Activated CD8-positive, alpha-beta memory T cell treated with anti-CD3 and anti-CD28 coated beads for 1 hour (primary cell): ENCODE measurements at places on chromosomes 13 and 19.
A peak's percentile ranks its signal among the peaks of the same experiment; 100 is the strongest.

DNA sequence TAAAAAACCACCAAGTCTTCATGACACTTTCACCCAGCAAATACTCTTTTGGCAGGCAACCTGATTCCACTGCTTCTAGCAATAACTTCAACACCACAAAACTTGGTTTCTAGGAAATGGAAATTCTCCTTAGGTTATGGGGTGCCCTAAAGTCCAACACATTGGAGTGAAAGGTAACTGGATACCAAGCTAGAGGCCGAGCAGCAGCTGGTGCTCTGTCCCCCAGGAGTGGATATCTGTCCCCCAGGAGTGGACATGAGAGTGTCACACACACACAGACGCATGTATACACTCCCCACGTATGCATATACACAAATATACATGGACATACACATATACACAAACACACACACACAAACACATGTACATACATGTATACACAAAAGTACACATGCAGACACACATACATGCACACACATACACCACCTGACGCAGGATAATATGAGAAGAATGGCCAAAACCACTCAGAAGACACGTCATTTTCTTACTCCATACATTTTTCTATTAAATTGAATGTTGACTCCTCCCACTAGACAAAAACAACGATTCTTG is 50.8 kb downstream of the RFX2 start:
- no peak for DNase-seq

DNA sequence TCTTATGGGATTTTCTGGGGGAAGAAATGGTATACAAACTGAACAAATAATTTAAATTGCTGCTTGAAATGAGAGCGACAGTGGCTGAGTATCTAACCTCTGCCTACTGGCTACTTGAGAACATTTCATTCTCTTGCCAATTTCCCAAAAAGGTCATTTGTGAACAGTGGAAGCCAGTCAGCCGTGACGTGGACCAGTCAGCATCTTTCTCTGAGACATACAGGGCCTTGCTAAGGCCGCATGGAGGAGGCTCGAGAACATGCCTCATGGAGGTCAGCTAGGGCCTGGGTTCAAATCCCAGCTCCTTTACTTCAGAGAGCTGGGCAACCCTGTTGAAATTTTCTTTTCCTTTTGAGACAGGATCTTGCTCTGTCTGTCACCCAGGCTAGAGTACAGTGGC is 20.3 kb downstream of the ZC3H4 start:
- no peak for DNase-seq

GRCh38 chr13:99377641-99378040 is 70.4 kb upstream of the GPR183 start:
- no peak for DNase-seq

GRCh38 chr13:44174769-44175425 is 198.7 kb upstream of the SERP2 start:
- no peak for DNase-seq

- DNase-seq, result no peak
Measured at GRCh38 chr19:48784527-48784926, 26.3 kb downstream of the BCAT2 start.

- DNase-seq, result no peak
Measured at GRCh38 chr13:109780845-109781383, 5.5 kb downstream of the IRS2 start.

- no peak for DNase-seq
Measured at GRCh38 chr13:20105161-20105689, 55.6 kb downstream of the GJA3 start.

- DNase-seq, result no peak
Measured at GRCh38 chr19:1663852-1664251, 11.4 kb upstream of the TCF3 start.

- no peak for DNase-seq
Measured at GRCh38 chr13:30863796-30864195, 42.3 kb upstream of the MEDAG start.

DNA sequence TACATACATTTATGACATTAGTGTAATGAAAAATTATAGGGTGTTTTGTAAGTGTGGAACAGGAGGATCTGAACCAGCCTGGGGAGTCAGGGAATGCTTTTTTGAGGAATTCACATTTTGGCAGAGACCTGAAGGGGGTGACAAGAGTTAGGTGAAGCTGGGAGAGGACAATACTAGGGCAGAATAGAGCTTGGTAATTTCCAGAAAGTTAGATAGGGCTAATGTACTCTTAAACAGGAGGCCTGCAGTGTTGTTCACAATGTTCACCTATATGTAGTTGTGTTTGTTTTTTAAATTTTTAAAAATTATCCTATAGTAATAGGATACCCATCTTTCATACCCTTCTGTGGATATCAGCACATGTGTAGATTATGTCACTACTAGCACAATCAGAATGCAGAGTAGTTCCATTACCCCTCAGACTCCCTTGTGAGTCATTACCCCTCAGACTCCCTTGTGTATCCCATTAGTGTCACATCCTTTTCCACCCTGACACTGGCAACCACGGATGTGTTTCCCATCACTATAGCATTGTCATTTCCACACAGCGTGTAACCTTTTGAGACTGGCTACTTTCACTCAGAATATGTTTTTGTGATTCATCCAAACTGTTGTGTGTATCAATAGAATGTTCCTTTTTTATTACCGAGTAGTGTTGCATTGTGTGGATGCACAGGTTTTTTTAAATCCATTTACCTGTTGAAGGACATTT is 43.1 kb downstream of the PCCA start:
- no peak for DNase-seq

DNA sequence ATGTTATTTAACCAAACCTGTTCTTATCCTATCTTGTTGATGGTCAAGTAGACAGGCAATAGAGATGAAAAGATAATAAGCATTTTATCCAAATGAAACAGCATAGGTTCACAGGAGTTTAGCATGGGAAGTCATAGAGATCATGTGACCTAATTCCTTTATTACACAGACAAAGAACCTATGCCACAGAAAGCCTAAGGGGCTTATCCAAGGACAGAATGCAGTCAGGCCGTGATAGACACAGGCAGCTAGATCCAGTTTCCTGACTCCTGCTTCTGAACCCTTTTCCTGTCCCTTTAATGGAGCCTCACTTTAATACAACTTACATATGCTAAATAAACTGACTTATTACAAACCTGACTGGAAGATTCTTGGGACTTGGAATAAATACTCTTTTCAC is 532.1 kb downstream of the IRS2 start:
- DNase-seq, result no peak

DNA sequence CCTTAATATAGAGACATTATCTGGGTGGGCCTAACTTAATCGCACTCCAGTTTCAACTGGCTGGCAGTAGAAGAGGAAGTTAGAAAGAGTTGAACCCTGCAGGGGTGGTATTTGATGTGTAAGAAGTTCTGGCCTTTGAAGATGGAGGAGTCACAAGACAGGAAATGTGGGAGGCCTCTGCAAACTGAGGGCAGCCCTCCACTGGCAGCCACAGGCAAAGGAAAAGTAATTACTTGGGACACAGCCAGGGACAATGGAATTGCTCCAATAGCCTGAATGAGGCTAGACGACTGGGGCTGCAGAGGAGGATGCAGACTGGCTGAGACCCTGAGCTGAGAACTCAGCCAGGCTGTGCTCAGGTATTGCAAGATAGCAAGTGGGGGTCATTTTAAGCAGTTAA is 703.3 kb upstream of the ARGLU1 start:
- no peak for DNase-seq

DNA sequence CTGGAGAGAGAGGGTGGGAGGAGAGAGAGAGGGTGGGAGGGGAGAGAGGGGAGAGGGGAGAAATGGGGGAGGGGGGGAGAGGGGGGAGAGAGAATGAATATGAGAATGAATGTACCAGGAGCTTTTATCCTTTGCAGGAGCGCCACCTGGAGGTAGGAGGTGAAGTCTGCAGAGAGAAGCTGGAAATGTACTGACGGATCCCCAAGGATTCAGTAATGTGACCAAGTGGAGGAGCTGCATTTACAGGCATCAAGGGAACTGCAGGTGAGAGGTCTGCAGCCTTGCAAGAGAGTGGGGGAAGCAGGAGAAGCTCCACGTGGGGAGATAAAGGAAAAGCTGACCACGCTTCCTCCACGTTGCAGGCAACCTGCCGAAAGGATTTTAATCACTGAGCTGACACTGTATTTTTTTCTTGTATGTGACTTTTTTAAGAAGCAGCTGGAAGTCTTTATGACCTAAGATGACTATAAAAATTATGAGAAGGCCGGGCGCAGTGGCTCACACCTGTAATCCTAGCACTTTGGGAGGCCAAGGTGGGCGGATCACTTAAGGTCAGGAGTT is 33.7 kb downstream of the VSTM1 start:
- DNase-seq, result peak; percentile 19

- DNase-seq, result no peak
Measured at GRCh38 chr19:30804751-30805150, 432.6 kb downstream of the ZNF536 start.

GRCh38 chr13:109220631-109221030 is 565.8 kb downstream of the IRS2 start:
- DNase-seq, result no peak

DNA sequence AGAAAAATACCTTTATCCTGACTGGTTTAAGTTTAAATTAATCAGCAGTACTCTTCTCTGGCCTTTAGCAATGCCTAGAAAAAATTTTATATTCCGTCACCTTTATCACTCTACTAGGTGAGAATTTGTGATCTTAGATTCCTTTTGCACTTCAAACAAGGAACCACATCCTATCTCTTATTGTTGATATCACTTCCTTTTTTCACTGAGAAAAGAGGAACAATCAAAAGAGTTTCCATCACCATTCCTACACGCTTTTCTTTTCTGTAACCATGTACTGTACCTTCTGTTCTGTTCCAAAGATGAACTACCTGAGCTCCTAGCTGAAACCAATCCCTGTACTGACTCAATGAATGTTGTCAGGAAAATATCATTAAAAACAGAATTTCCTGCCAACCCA is 1379.0 kb upstream of the MIR17HG start:
- DNase-seq, result no peak

DNA sequence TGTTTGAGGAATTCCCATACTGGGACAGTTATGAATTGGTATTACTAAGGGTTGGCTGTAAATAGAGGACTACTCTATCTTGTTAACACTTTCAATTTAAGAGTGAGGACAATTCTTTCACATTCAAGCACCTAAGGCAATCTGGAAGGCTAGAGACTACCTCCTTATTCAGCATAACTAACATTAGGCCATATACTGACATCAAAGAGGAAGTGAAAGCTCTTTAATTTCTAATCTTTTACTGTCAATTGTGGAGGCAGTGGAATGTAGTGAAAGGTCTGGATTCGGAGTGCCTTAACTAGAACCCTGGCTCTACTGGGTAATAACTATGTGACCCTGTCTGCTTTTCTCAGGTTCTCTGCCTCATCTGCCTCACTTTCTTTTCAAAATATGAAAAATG is 134.0 kb downstream of the UFM1 start:
- DNase-seq, result no peak

DNA sequence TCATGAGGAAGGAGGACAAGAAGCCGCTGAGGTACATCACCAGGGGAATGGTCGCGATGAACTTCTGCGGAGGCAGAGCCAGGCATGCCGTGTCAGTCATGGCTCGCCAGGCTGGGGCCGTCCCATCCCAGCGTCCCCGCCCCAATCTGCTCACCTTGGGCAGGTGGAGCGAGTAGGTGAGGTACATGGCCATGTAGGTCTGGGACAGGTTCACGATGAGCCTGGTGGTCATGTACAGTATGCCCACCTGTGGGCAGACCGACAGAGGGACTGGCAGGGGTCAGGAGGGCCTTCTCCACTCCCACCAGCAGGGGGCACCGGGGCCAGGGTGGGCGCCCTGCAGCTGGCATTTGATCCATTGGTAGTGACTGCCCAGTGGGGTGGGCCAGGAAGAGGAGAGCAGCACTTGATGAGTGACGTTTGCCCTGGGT is 8.3 kb downstream of the TEKTIP1 start:
- DNase-seq, result no peak

- DNase-seq, result no peak
Measured at GRCh38 chr19:2648099-2648498, 54.4 kb downstream of the GNG7 start.

GRCh38 chr19:19026299-19026971 is 6.9 kb downstream of the SUGP2 start:
- no peak for DNase-seq

DNA sequence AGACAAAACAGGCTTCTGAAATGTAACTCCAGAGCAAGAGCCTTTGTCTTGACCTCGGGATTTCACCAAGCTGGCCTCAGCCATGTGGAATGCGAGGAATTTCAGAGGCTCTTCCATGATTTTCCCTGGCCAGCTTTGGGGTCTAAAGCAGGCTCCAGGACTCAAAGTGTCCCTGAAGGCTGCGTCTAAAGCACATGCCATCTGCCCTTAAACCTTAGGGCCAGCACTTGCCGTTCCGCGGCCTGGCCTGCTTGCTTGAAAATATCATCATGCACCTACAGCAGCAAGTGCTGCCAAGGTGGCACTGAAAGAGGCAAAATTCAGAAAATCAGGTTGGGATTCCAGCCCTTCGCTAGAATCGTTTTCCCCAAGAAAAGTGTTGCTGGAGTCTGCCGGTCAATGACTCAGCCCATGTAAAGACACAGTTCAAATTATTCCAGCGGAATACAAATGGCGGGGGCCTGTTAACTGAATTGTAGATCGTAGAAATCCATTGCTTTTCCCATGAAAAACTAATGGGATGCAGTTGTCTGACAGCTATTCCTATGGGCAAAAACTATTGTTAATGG is 105.7 kb upstream of the RAP2A start:
- DNase-seq, result no peak

- no peak for DNase-seq
Measured at GRCh38 chr13:28817204-28817603, 2.9 kb upstream of the MTUS2 start.

DNA sequence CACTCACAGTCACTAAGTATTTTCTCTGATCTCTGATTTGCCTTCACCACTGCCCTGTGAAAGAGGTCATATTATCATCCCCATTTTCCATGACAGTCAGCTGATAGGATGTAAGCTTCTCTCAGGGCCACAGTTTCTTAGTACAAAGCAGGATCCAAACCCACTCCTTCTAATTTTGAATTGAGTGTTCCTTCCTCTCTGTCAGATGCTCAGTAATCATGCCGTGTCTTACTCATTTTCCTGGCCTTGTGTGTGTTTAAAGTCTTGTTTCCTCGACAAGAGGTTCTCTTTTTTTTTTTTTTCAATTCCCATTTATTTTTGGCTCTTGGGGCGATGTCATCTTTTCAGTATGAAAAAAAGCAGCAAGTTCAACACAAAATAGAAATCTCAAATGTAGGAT is 72.3 kb downstream of the NAA16 start:
- no peak for DNase-seq

GRCh38 chr19:38044267-38045111 is 137.5 kb downstream of the SIPA1L3 start:
- DNase-seq, result no peak

GRCh38 chr13:34933786-34934185 is 8.3 kb upstream of the NBEA start:
- DNase-seq, result no peak

GRCh38 chr19:46297700-46298478 is 1.0 kb downstream of the HIF3A start:
- DNase-seq, result no peak

- DNase-seq, result no peak
Measured at GRCh38 chr13:110044551-110045111, 258.2 kb upstream of the IRS2 start.

GRCh38 chr19:6150289-6150688 is 14.8 kb downstream of the ACSBG2 start:
- no peak for DNase-seq

GRCh38 chr13:29546662-29547061 is 48.8 kb downstream of the SLC7A1 start:
- no peak for DNase-seq

GRCh38 chr19:46978171-46978869 is 41.3 kb upstream of the NPAS1 start:
- no peak for DNase-seq
